ENCODE measurements at places on chromosomes 2 and 18. TPM values are rescaled to one million over a fixed set of nuclear protein-coding genes. Genes with fewer than 3 reads are reported as not detected.

DNA sequence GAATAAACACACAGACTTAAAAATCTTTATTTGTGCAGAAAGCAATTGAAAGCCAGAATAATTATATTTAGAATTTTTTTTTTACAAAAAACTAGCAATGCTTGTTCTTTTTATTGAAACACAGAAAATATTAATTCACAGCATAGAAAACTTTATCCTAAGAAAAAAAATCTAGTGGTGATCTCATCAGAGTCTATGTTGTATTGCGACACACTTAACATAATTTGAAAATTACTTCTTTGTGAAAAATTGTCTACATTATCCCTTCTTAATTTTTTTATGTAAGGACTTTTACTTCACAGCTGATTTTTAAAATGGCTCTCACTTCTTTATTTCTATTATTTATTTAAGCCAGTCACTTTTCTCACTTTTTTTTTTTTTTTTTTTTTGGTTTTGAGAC lies 103.4 kb downstream of the LDLRAD4 start:
- DNase-seq, result no peak

Gene RAB17
- 1.4 TPM for total RNA-seq

- DNase-seq, result no peak
Observed at GRCh38 chr2:138779406-138779780, 797 bp downstream of the NXPH2 start.

GRCh38 chr2:141767051-141767450 lies 363.8 kb downstream of the LRP1B start:
- DNase-seq, result peak; percentile 92

Gene C2orf78
- total RNA-seq, result not detected

DNA sequence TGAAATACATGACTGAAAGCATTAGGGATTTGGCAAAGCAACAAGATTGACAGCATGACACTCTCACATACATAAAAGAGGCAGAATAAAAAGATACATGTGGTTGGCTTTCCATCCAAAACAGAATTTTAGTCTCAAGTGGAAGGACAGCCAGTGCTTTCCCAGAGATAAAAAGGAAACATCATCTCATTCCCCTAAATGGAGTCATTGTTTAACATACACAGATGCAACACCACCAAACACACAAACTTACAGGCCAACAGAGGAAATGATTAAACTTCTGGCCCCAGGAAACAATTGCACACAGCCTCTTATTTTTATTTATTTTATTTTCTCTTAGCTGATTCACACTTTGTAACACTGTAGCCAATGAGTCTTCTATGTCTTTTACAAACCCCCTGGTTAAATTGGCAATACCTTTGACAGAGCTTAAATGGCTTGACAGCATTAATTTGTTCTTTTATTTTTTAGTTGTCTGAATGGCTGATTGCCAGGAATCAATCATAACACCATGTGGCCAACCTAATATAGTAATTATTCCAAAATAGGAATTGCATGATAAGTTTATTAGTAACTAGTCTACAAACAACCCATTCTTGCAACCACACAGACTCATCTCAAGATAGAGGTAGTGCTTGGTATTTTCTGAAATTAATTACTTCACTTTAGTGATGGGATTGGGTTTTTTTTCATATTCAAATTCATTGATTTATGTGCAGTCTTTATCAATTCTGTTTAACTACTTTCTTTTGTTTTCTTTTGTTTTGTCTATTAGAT lies 190.5 kb downstream of the RND3 start:
- DNase-seq, result peak; percentile 31
